Right cardiac atrium (tissue), 5 donors: ENCODE measurements at places on chromosomes 5 and 9. TPM values are rescaled to one million over a fixed set of nuclear protein-coding genes. Genes with fewer than 3 reads are reported as not detected.

Gene RANBP17
- total RNA-seq, result 3.9 TPM

Gene HSPB3
- 413 TPM for total RNA-seq

Gene RBM27
- total RNA-seq, result 13.8 TPM

Gene PCDHGB7
- total RNA-seq, result 9.7 TPM

Gene SYK
- 9.5 TPM for total RNA-seq

Gene TLX3
- not detected for total RNA-seq

- peak; percentile 76 for DNase-seq
Measured at GRCh38 chr9:129458155-129458661, 162.7 kb downstream of the C9orf50 start.

DNA sequence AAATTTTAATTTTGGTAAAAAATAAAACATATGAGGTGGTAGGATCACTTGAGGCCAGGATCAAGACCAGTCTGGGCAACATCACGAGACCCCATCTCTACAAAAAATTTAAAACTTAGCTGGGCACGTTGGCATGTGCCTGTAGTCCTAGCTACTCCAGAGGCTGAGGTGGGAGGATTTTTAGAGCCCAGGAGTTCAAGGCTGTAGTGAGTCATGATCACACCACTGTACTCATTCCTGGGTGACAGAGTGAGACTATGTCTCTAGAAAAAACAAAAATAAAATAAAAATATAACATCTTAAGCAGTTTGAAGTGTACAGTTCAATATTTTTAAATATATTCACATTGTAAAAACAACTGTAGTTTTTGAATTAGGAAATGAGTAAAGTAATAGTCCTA, 108.3 kb downstream of the SMIM15 start:
- DNase-seq, result no peak

GRCh38 chr5:51651889-51652288, 268.6 kb downstream of the ISL1 start:
- DNase-seq, result no peak

DNA sequence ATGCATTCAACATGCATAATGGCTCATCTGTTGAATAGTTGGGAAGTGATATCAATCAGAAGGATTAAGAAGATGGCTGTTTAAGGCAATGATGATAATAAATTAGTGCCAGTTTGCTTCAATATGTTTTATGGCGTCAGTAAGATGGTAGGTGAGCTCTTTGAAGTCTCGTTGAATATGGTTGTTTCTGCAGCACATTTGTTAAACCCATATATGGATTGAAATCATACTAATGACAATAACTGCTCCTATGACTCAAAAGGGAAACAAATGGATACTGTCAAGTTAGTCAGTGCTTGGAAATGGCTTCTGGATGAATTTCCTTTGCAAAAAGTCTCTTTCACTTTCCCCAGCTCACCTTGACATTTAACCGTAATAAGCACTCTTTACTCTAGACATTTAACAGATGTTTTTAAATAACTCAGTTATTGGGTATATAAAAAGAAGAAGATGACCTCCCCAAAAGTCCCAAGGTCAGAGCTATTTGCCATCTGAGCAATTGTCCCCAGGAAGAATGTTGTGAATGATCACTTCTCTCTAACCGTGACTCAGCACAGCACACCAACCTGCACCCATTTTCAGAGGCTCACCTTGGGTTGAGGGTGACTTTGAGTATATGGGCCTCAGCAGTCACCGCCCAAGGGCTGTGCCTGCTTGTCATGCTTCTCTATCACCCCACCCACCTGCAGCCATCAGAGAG, 133.4 kb downstream of the GRIA1 start:
- no peak for DNase-seq

DNA sequence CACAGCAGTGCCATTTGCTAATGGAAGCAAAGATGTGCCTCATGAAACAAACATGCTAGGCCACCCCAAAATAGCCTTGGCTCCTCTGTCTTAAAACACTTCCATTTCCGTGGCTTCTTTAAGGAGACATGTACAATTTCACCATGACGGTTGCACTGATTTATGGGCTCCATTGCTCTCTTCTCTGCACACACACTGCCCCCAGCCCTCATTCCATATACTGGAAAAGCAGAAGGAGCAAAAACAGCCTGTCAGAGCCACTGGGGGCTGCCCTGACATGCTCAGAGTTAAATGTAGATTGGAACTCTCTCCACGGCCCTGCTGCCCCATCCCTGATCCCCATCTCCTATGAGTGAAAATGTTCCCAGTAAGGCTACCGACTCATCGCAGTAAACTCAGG, 114.8 kb downstream of the ROR2 start:
- no peak for DNase-seq

DNA sequence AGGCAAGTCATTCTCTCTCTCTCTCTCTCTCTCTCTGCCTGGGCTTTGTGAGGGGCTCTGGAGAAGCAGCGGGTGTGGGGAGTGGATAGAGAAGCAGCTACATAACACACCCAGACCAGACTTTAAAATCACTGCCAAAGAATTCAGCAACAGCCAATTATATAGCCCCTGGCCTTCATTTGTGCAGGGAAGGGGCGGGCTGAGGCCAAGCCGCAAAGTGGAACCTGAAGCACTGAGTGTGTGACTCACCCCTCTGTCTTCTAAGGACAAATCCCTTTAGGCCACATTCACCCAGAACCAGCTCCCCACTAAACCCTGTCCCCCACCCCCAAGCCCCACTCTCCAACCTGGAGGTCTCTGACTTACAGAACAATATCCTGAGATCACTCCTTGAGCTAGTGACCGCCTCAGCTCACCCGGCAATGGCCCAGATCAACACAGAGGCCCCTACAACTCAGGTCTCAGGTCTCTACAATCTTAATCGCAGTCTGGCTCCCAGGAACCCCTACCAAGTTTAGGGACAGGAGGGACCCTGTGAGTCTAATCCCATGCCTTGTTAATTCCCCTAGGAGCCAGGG, 6.0 kb downstream of the B4GALT1 start:
- peak; percentile 66 for DNase-seq

GRCh38 chr9:89864731-89865130, 259.9 kb downstream of the GADD45G start:
- DNase-seq, result no peak

DNA sequence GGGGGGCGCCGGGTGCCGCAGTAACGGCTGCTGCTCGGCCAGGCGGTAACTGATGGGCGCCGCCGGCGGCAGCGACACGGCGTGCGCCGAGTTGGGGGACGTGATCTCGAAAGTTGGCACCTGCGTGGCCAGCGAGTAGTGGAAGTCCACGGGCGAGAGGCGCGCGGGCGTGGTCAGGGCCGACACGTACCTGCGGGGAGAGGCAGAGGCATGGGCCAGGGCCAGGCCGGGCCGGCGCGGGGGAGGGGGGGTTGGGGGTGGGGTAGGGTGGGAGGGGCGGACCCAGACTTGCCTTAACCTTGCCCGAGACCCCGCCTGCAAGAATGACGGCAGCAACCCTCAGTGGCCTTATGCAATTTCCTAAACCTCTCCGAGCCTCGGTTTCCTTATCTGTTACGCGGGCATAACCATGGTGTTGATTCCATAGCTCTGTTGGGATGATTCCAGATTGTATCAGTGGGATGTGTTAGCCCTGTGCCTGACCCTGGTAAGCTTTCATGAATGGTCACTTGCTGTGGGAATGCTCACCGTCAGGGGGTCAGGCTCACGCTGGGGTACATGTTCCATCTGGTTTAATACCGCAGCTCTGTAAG, 53.0 kb downstream of the PSD2 start:
- peak; percentile 80 for DNase-seq

DNA sequence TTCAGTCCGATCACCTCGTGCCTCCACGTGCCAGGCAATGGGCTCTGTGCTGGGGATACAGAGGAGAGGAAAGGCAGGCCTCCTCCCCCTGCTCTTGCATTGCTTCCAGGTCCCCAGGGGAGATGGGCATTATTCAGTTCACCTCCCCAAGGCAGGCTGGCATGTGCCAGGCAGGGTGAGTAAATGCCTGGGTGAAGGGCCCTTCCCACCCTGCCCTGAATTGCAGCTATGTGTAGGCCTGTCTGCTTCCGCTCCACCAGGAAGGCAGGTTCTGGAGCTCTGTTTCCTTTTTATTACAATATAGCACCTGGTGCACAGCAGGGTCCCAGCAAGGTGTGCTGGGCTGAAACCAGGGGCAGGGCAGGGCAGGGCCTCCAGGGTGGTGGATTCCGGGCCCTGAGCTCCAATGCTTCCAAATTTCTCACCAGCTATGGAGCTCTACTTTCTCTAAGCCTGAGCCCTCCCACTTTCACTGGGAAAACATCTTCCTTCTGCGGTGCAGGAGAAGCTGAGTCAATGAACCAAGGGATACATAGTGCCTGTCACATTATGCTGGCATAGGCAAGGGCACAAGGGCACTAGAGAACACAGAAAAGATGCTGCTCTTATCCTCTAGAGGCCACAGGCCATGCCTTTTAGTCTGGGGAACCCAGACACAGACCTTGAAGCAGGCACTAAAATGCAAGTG, 42.0 kb downstream of the SHB start:
- DNase-seq, result no peak

GRCh38 chr5:59037453-59037852, 454.6 kb downstream of the RAB3C start:
- no peak for DNase-seq

GRCh38 chr5:85049020-85049419, 664.3 kb upstream of the EDIL3 start:
- no peak for DNase-seq

DNA sequence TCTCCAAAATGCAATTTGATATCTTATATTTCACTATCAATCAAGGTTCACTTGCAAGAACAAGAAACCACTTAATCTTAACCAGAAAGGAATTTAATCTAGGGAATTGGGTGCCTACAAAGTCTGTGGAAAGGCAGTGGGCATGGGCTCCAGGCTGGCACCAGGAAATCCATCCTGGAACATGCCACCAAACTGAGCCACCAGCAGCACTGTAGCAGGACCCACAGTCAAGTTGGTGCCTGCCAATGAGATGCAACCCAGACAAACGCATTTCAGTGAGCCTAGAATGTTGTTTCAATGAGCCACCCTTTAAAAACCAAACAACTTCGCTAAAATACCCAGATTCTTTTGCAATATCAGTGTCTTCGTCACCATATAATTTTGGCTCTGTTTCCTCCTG, 71.1 kb downstream of the PRKACG start:
- DNase-seq, result no peak

DNA sequence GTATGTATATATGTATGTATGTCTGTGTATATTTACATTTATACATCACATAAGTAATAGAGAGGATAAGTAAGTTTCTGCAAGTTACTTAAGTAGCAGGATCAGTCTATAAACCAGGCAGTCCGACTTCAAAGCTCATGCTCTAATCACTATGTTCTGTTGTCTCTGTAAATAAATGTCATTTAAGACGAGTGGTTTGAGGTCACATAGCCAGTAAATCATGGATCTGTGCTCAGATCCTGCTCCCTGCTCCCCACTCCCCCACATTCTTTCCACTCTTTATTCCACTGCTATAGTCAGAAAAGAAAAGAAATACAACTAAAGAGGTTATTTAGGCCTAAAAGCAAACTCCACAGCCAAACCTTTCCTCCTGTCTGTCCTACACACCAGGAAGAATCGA, 90.4 kb downstream of the SERINC5 start:
- no peak for DNase-seq
